Left renal cortex interstitium (tissue), 4 donors: ENCODE measurements at places on chromosomes 6 and 20. TPM values are rescaled to one million over a fixed set of nuclear protein-coding genes. Genes with fewer than 3 reads are reported as not detected.

- no peak for DNase-seq
Observed at GRCh38 chr6:5121956-5122355, 36.8 kb downstream of the PPP1R3G start.

- DNase-seq = no peak
Observed at GRCh38 chr6:97113170-97113569, 169.8 kb downstream of the MMS22L start.

GRCh38 chr6:119483908-119484307 lies 134.3 kb upstream of the MAN1A1 start:
- no peak for DNase-seq

DNA sequence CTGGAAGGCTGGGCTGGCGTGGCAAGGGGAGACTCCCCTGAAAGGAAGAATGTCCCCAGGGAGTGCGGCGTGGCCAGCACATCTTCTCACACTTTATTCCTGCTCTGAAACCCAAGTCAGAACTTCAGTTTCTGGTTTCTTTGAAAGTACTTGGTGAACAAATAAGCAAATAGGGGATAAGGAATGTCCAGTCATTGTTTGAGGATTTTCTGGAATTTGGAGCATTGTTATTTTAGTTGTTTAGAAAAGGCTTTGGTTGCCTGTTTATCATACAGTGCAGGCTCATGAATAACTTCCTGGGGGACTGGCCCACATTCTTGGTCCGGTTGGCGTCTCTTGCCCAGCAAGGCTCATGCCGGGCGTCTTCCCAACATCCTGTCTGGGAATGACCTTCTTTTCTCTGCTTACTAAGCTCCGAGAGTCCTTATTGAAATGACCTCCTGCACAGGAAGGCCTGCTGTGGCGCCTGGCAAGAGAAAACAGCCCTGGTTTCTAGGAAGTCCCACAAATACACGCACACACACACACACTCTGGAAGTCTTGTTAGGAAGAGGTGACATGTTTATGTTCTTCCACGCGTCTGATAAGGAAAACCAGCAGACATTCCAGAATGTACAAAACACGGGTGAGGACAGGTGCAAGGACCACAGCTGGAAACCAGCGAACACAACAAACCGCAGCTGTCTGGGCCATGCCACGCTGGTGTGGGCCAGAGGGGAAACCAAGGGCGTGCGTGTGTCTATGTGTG lies 71.9 kb downstream of the TMEM170B start:
- no peak for DNase-seq

Gene NOX3
- 1.4 TPM for polyA plus RNA-seq

Gene DEFB124
- polyA plus RNA-seq = not detected

Gene CST4
- polyA plus RNA-seq = not detected

Gene GJA10
- not detected for polyA plus RNA-seq
